ENCODE measurements at places on chromosomes 6 and 20.

- no peak for DNase-seq
Measured at GRCh38 chr6:167832497-167833395, 6.0 kb downstream of the AFDN start.

DNA sequence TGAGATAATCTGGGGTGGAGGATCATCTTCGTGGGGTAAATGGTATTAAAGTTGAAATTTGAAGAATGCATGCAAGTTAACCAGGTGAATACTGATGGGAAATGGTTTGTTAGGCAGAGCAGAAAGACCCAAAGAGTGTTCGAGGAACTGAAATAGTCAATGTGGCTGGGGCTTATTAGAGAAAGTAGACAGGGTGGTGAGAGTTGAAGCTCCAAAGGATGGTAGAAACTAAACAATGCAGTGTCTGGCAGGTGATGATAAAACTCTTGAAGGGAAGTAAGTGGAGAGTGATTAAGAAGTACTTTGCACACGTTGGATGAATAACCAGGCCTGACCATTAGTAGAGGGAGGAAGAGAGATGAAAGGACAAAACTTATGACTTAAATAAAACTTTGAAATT lies 39.8 kb upstream of the CENPW start:
- DNase-seq, result no peak

GRCh38 chr20:47156301-47157137 lies 200.0 kb downstream of the ZMYND8 start:
- no peak for DNase-seq

- no peak for DNase-seq
Measured at GRCh38 chr6:18501663-18502013, 114.5 kb downstream of the RNF144B start.

DNA sequence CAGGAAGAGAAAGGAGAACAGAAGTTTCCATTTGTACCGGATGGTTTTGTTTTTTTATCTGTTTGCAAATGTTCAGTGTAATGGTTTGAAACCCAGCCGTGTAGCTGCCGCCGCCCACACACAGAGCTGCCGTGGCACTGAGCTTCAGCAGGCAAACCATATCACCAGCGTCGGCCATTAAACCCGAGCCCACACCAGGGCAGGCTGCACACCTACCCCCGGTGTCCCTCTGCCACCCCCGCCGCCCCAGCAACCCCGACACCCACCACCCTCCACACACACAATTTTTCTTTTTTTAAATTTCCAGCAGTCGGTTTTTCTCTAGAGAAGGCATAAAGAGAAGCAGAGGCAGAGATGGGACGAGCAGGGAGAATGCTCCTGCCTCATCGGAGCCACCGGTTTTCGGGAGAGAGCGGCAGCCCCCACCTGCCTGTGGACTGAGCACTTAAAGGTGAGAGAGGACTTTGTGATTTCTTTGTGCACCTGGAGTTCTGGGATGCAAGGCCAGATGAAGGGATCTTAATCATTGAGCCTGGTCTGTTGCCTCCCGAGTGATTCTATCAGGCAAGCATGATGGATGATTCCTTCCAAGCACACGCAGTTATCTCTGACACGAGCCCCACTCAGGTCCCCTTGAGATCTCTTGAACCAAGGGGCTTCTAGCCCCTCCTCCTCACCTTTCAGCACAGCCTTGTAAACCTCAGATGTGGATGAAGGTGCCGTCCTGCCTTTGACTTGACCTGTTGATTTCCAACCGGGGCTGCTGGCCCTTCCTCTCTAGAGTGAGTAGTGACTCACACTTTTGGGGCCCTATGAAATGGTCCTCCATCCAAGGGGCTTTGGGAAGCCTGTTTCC lies 17.5 kb upstream of the ZNF831 start:
- DNase-seq, result no peak

DNA sequence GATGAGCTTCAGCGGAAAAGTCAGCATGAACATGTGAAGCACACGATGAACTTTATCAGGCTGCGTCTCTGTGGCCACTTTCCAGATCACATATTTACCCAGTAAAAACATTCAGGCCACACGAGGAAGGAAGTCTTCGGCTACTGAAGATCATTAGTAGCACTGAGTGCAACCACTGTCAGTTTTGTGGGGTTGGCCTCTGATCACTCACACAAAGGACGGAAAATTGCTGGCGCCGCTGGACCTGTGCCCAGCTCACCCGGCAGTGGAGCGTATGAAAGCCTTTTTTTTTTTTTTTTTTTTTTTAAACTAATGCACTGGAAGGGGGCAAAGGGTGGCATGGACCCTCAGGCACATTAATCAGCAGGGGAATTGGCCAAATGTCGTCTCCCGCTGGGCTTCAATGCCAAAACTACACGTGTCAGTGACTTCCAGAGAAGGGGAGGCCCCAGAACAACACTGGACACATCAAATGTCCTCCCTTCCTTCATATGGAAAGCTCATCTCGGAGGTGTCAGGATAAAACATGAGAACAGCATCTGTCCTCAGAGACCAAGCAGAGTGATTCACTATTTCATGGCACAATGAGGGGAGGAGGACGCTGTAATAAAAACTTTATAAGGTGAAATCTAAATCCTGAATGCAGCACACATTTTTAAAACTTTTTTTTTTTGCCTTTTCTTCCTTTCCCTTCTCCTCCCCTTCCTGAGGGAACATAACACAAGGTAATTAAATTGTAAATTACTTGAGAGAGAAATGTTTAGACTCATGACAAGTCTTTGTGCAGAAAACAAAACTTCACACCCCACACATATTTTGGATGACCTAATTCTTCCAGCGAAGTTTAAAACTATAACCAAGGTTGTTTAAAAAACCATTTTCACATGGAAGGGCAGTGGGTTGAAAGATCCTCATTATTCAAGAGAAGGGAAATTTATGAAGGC lies 223.4 kb downstream of the FOXC1 start:
- no peak for DNase-seq

GRCh38 chr6:113009682-113010081 lies 662.6 kb downstream of the RFPL4B start:
- no peak for DNase-seq

GRCh38 chr6:112389842-112390241 lies 42.7 kb downstream of the RFPL4B start:
- DNase-seq, result no peak

GRCh38 chr6:84512391-84512790 lies 252.0 kb downstream of the TBX18 start:
- DNase-seq, result no peak

GRCh38 chr6:161152907-161153662 lies 120.8 kb downstream of the AGPAT4 start:
- no peak for DNase-seq

DNA sequence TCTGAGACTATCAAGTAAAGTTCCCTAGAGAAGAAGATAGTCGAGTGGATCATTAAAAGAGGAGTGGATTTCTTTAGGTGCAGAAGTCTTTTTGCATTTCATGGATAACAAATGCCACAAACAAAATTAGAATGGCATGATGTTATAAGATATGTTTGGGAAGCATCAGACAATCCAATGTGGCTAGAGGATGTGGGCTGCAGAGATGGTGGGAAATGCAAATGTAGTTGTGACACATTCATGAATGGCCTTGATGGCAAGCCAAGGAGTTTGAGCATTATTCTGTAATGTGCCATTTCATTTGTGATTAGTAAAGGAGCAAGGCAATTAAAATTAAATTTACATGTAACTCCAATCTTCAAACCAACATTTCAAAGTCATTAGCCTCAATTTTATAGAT lies 211.9 kb downstream of the CENPW start:
- DNase-seq, result no peak

GRCh38 chr6:47004463-47004862 lies 37.7 kb downstream of the ADGRF1 start:
- no peak for DNase-seq

DNA sequence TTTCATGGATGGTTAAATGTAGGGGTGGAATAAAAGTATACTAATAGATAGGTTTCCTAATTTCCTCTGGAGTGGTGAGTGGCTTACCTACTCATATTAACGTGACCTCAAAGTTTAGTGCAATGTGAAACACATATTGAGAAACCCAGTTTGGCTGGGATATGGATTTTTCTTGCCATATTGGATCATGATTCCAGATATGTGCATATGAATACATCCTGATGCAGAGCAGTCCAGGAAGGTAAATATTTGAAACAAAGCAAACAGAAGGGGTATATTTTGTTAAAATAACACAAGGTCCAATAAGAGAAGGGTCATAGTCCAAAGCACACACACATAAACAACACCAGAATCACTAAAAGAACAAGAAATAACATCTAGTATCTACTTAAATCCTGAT lies 608.1 kb downstream of the PKHD1 start:
- no peak for DNase-seq

DNA sequence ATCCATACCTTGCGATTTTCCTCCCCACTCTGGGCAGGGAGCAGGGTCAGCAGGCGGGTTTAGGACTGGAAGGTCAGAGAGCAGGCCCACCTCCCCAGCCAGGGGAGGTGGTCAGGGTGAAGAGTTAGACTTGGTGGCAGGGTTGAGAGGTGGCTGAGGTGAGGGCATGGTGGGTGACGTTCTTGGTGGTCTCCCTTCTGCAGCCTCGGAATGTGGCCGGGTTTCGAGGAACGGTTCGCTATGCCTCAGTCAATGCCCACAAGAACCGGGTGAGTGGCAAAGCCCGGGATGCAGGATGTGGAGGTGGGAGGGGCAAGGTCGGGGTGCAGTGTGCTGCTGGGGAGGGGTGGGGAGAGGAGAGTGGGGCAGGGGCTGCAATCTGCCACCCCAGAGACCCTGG lies 11.6 kb downstream of the TTBK1 start:
- no peak for DNase-seq

GRCh38 chr6:141550471-141550870 lies 582.3 kb upstream of the GJE1 start:
- DNase-seq, result no peak

DNA sequence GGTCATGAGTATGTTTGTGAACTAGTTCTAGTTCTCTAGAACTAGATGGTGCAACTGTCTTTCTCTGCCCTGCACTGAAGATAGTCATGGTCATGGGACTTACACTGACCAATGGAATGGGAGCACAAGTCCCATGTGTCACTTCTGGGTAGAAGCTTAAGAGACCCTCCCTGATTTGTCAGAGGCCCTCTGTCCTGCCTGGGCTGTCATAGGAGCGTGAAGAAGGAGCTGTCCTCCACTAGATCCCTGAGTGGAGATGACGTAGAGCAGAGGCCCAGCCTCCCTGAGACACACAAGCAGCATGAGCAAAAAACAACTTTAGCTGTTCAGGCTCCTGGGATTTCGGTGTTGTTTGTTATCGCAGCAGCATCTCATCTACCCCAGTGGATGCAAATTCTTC lies 514.5 kb downstream of the PREX1 start:
- no peak for DNase-seq

GRCh38 chr6:88290411-88290810 lies 124.3 kb upstream of the CNR1 start:
- DNase-seq, result no peak

DNA sequence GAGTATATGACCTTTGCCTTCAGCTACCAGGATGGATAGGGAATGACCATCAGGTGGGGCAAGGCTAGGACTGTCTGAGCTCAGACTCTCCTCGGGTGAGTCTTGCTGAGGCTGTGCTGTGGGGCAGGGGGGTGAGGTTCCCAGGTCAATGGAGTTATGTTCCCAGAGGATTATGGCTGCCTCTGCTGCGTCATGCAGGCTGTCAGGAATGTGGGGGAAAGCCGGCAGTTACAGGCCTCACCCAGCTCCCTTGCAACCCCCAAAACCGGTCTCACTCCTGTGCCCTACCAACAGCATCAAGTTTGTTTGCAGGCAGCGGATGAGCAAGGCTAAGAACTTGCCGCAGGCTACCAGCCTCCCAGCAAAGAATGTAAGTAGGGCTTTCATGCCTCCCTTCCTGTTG lies 93.5 kb downstream of the ESR1 start:
- no peak for DNase-seq

GRCh38 chr20:6892724-6893123 lies 125.2 kb downstream of the BMP2 start:
- no peak for DNase-seq

DNA sequence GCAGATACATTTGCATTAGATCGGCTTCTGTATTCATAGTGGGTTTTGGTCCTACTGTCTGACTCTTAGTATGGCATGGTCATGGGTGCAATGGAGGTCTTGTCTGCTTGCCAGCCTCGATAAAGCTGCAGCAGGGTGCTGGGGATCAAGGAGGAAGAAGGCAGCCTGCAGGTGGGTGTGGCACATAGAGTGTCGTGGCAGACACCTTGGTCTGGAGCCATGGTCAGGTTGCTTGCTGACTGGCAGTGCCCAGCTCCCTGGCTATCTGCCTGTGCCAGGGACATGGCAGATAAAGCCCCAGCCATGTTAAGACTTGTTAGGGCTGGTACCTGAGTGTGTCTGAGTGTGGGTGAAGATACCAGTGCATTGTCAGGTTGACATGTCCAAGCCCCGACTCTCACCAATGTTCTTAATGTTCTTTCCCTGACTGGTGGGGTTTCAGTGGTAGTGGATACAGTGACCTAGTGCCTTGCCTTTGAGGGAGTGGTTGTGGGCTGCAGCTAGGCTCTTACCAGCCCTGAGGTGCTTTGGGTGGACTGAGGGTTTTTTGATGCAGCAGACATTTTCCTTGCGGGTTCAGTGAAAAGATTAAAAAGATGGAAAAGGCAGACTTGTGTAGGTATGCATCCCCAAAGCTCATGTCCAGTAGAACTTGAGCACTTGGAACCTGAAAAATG lies 1.8 kb downstream of the FAM83D start:
- DNase-seq, result no peak

DNA sequence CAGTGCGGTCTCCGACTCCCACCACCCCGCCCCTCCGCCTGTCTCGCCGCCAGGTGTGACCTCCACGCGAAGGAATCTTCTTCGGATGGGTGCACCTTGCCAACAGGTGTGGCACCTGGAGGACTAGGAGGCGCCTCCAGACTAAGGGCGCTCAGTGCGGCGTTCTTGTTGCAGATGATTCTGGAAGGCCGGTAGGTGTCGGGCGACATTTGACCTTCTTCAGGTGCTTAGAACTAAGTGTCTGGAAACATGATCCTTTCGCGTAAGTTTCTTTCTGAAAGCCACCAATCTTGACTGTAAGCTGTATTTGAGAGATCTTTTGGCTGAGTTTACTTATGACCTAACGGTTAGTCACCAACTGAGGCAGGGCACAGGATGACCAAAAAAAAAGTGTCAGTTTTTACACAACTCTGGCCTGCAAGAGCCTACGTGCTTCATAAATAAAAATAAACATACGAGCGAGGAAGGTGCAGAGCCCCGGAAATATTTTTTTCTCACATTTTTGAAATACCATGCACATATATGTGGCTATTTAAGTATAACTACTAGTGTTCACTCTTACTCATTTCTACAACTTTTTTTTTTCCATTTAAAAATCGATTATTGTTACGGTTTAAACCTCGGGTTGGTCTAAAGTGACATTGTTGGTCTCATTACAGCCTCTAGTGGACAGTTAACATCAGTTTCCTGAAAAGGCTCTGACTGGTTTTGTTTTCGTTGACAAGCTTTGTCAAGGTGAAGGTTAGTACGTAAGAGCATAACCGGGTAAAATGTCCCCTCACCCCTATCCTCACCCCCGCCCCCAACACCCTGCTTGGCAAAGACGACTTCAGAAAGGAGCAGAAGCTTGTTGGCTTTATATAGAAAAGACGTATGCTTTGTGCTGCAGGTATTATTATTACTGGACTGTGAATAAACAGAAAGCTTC lies 1.6 kb upstream of the ATXN1 start:
- DNase-seq, result peak; percentile 60

- DNase-seq, result peak; percentile 24
Measured at GRCh38 chr6:28634761-28635546, 109.3 kb downstream of the GPX5 start.

Data from midbrain (tissue), 1 donor.